G401 (cell line): ENCODE measurements at places on chromosomes 4 and X.

GRCh38 chrX:39164212-39164611 is 363.0 kb downstream of the MID1IP1 start:
- peak; percentile 8 for DNase-seq

DNA sequence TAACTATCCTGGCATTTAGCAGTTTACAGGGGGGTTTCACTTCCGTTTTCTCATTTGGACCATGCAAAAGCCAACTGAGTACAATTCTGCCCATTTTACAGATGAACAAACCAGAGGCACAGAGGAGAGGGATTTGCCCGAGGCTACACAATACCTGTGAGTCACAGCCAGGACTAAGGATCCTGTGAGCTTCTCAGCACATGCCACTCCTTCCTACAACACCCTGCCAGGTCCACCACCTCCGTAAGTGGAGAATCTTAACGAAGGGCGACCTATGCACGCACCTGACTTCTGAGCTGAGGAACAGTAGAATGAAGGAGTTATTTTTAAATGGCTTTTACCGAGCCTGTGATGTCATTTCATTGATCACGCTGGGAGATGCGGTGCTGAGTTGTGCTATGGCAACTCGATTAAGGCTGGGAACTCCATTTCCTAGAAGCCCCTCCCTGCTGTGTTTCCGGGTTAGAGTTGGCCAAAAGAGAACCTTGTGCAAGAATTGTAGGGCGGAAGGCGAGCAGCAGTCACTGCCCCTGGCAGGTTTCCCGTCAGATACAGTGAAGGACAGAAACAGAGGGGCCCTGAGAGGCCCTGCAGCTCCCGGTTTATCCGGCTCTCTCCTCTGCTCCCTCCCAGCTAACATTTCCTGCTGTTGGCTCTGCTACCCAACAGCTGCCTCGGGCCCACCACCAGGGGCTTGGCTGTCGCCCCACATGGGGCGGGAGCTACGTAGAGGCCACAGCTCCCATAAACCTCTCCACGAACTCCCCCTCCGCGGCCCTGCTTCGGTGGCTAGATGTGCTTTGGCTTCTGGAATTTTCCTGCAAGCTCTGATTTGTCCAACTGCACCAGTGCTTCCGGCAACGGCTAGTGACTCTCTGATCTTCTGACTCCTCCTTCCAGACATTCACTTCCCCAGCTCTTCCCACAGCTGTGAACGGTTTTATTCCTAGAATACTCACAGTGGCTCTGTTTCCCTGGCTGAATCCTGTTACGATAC is 75.1 kb upstream of the USP9X start:
- DNase-seq: peak; percentile 32

DNA sequence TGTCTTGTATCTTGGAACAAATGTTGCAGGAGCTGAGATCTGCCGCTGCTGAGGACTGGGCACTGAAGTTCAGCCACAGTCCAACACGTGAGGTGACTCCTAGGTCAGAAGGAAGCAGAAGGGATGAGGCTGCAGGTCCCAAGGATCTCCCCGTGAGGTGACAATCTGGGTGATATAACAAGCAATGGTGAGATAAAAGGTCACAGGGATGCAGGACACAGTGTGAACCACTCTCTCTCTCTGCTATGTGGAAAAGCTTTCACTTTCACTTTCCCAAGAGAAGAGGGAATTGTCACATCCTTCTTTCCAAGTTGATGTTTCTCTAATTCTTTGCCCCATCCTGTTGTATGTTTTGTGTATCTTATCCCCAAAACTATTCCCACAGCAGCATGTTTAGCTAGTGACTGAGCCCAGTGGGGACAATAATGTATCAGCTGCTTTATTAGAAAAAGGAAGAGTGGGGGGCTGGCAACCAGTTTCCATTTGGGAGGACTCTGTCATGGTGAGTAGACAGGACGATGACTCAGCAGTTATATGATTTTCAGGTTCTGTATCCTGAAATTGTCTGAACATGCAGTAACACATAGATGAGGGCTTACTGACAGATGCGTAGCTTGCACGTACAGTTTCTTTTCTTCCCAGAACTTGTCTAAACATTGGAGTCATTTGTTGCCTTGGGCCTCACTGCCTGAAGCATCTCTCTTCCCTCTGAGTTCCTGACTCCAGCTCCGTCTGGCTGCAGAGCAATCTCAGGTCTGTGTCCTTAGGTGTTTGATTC is 1415.8 kb upstream of the TENM3 start:
- DNase-seq: peak; percentile 52

GRCh38 chrX:17519358-17519757 is 144.4 kb downstream of the NHS start:
- DNase-seq: no peak

GRCh38 chrX:129769467-129770154 is 10.1 kb upstream of the SASH3 start:
- DNase-seq: no peak

DNA sequence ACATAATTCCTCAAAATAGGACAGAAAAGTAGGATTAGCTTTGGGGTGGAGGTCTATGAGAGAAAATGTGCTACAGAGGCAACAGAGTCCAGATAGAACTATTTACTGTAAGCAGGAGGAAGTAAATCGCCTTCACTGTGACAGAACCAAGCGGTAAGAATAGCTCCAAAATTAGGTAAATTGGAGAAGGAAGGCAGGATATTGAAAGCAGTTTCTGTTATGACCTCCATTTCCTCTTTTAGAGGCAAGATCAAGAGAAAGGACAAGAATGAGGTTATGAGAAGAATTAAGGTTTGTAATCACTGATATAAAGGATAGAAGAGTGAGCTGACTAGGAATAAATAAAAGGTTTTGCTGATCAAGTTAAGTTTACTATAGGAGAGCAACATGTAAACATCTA is 44.1 kb upstream of the NEUROG2 start:
- no peak for DNase-seq

- DNase-seq: no peak
Measured at GRCh38 chr4:1293991-1294390, 4.3 kb downstream of the MAEA start.

DNA sequence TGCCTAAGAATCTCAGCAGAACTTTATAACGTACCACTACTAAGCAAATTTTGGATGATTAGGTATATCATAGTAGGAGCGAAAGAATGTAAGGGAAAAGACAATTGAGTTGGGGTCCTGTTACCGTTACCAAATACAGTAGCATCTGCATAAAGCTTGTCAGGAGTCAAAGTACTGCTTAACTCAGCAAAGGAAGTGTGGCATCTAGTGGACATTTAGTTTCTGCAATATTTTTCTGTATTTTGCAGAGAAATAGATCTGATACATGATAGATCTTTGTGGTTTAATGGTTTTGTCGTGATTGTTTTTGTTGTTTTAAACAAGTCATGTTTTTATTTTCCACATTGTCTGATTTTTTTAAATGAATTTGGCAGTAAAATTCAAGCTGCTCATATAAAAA is 81.0 kb upstream of the SMARCAD1 start:
- peak; percentile 18 for DNase-seq

GRCh38 chr4:143336781-143337599 is at the start of gene GAB1:
TSS of gene GAB1 (plus strand) at chr4:143336876. CDS start at chr4:143337189, 313 bp downstream.
- DNase-seq: peak; percentile 46

GRCh38 chr4:7649741-7650531 is 215.2 kb upstream of the PSAPL1 start:
- DNase-seq: no peak

- DNase-seq: no peak
Measured at GRCh38 chr4:185534511-185534865, 819 bp downstream of the PDLIM3 start.

DNA sequence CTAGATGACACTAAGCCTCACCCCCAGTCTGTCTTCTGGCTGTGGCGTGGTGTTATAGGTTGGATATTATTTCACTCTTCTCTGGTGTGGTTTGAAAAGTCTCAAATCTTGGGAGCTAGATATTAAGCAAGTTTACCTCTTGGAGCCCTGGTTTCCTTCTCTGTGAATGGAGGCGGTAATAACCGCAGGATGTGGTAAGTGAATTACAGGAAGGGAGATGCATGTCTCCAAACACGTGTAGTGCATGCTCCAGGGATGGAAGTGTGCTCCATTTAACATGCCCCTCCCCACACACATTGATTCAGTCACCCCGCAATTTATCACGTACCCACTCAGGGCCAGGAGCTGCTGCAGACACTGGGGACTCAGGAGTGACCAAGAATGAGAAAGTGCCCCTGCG is 4.9 kb downstream of the ZNF275 start:
- DNase-seq: no peak

DNA sequence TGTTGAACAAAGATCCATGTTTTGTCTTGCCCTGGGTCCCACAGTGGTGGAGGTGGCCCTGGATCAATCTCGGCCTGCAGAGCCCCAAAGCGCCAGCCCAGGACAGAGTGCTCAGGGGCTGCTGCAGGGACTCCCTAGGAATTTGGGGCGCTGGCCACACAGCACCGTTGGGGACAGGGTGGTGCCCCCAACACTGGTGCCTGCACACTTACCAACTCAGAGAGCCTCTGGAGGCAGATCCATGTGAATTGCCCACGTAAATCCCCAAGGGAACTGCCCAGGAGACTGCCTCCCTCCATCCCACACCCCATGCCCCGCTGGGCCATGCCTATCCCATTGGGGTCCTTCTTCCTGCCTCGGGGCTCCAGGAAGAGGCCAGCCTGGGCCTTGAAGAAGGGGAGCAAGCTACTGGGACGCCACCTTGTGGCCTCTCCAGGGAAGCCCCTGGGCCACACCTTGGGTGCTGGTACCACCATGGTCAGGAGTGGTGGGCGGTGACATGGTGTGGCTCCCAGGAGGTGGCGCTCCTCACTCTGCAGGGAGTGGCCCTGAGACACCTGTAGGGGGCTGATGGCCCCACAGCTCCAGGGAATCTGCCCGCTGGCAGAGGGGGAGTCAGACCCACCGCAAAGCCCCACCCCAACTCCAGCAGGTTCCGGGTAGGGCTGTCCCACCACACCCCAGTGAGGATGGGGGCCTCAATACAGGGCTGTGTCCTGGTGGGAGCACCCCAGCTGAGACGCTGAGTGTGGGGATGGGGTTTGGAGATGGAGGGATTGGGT is 22.8 kb downstream of the CFAP99 start:
- peak; percentile 60 for DNase-seq

GRCh38 chr4:37590016-37590415 is 96.2 kb downstream of the RELL1 start:
- DNase-seq: no peak

DNA sequence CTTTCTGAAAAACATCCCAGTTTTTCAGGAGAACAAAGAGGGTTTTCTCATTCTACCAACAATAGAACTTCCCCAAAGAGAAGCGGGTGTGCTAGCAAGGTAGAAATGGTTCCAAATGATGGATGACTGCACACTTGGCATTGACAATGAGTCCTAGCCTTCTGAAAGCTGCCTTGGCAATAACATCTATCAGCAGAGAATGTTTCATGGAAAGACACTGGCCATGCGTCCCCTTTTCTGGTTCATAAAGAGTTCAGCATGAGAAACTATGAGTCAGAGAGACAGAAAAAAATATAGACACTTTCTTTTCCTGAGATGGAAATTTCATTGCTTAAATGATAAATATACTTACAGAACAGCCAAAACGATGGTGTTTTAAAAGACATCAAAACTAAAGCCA is 236.9 kb upstream of the PRKX start:
- no peak for DNase-seq

GRCh38 chrX:356385-357034 is 30.2 kb downstream of the PPP2R3B start:
- DNase-seq: no peak

DNA sequence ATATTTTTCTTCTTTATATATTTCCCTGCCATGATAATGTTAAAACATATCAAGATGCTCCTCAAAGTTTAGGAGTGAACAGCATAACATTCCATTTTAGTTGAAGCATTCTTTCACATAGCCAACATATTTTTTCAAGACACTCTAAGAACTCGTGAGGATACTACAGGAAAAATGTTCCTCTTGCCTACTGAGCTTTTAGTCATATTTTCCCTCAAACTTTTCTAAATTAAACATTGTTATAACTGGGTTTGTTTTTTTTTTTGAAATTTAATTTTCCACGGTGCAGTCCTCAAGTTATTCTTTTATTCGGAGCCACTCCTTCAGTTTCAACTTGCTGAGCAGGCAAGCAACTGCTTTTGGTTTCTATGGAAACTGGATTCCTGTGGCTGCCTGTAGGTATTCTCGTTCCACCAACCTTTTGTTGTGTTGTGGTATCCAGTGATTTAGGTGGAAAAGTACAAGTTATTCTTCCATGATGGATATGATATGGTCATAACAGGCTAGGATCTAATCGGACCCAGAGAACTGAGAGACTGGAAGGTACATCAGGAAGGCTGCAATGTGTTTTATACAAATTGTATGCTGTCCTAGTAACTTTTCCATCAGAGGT is 248.0 kb downstream of the TRIML1 start:
- no peak for DNase-seq

GRCh38 chr4:1376391-1376840 is 29.4 kb downstream of the UVSSA start:
- DNase-seq: no peak

- DNase-seq: peak; percentile 64
Measured at GRCh38 chr4:1241936-1242505, 6.9 kb downstream of the CTBP1 start.

DNA sequence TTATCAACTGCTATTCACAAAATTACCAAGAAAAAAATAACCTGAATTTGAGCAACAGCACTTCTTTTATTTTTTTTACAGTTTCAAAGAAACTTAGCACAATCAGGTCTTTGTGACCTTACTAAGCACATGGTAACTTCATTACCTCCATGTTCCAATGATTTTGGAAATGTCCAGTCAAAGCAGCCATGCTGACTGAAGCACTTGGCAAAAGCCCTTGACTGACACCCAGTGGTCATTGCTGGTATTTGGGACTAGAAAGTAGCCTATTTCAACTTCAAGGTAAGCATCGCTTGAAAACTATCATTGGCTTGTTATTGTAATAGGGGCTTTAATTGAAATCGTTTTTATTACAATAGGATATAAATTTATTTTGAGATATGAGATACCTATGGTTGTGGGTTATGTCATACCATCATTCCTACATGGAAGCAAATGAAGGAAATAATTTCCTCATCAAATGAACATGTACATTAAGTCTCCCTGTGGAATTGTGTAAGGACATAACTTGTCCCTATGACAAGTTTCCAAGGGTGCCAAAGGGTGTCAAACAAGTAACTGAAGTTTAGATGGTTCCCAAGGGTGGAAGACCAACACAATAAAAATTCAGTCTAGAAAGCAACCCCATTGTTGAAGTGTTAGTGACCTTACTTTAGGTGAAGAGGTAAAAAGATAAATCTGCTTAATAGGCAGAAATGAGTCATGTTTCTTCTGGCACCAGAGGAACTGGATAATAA is 15.2 kb upstream of the ANXA10 start:
- DNase-seq: peak; percentile 57

DNA sequence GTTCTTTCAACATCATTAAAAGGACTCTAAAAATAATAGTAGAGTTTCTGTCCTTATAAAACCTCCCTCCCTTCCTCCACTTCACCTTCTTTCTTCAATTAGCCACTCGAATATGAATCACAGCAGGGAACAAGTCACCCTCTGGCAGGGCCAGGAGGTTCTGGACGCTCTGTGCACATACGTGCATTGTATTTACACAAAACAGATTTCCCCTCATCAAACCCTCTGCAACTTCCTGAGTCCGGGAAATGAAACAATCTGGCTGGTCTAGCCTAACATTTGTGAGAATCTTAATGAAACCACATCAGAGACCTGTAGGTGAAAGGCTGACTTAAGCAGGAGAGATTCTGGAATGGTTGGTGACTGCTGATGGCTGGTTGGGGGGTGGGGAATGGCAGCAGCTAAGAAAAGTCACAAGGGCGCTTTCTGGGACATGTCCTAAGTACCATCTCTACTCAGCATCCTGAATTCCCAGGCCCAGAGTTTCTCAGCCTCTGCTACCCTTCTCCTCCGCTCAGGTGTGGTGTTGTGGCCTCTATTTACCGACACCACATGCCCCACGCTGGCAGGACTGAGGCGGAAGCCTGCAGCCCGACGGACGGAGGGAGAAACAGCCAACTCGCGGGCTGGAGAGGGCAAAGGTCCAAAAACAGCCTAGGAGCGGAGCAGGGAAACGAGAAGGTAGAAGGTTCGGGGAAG is 1.0 kb downstream of the ZDHHC9 start:
- DNase-seq: peak; percentile 24
